ENCODE measurements at places on chromosomes 7 and 10.
A peak's percentile ranks its signal among the peaks of the same experiment; 100 is the strongest.

- no peak for DNase-seq
Measured at GRCh38 chr10:103519798-103520197, 26.3 kb downstream of the NEURL1 start.

DNA sequence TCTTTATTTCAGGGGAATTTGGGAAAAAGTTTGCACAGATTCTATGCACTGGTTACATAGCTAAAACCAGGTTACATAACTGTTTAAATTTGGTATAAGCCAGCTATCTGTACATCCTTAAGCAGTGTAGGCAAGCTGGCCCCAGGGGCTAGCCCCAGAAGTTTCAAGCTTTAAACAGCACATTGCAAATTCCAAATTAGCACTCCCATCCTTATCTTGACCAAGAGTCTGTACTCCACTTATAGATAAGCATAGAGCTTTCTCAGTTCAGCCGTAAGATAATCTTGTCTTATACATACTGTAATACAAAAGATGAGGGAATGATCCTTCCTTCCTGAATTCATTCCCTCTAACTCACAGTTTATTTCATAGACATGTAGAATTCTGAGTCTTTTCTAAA lies 109.3 kb downstream of the SPAG6 start:
- no peak for DNase-seq

GRCh38 chr10:78960316-78960800 lies 108.4 kb upstream of the ZMIZ1 start:
- DNase-seq, result peak; percentile 50

GRCh38 chr7:66213637-66214036 lies 8.5 kb downstream of the TPST1 start:
- no peak for DNase-seq

GRCh38 chr10:94851263-94851662 lies 87.2 kb upstream of the CYP2C9 start:
- DNase-seq, result no peak

Measured in epithelial cell of proximal tubule (primary cell).